Stimulated activated CD8-positive, alpha-beta memory T cell treated with anti-CD3 and anti-CD28 coated beads, Interleukin-7, amount 100 ng/mL, for 24 hours (primary cell): ENCODE measurements at places on chromosomes 2 and 18.

GRCh38 chr2:127674241-127675209 is 805 bp downstream of the LIMS2 start:
- DNase-seq, result no peak

DNA sequence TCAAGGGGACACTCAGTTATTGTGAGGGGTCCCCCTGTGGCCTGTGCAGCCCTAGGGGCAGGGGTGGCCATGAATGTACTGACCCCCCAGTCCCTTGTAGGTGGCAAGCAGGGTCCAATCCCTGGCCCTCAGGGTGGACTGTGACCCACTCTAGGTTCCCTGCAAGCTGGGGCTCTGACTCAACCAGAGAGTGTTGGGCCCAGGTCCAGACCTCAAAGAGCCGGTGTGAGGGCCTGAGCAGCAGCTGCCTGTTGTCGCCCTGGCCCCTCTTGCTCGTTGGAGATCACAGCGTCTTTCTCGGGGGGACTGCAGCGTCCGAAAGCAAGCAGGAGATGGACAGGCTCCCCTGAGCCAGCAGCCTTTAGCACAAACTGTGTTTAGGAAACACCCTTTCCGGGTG is 66.8 kb upstream of the ATG16L1 start:
- DNase-seq, result no peak

- no peak for DNase-seq
Measured at GRCh38 chr18:27899893-27900292, 277.0 kb downstream of the CDH2 start.

DNA sequence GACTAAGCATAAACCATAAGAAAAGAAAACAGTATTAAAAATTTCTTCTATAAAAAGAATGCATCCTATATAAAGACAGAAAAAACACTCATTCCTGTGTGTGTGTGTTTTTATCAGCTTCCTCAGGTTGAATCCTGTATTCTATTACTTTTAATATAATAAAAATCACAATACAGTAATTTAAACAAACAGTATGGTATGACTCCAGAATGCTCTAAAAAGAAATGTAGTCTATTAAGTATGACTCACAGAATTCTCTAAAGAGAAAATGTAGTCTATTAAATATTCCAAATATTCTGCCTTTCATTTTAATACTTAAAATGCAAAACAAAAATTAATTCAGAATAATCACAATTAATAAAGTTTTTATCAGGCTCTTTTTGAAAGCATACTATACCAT is 19.8 kb downstream of the CCDC88A start:
- DNase-seq, result no peak

DNA sequence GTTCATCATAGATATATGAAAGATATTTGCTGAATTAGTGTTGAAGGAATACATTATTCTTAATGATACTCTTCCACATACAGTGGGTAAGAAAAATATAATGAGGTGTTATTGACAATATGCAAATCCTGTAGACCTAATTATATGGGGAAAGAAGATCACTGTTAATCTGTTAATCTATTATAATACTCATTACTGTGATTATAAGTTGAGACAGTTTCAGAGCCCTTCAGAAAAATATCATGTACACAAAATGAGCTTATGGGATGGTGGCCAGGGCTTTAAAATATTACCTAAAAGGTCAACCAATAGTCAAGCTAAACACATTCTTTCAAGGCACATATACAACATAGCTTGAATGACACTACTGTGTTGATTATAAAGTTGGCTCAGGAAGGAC is 163.5 kb downstream of the NOL4 start:
- no peak for DNase-seq

DNA sequence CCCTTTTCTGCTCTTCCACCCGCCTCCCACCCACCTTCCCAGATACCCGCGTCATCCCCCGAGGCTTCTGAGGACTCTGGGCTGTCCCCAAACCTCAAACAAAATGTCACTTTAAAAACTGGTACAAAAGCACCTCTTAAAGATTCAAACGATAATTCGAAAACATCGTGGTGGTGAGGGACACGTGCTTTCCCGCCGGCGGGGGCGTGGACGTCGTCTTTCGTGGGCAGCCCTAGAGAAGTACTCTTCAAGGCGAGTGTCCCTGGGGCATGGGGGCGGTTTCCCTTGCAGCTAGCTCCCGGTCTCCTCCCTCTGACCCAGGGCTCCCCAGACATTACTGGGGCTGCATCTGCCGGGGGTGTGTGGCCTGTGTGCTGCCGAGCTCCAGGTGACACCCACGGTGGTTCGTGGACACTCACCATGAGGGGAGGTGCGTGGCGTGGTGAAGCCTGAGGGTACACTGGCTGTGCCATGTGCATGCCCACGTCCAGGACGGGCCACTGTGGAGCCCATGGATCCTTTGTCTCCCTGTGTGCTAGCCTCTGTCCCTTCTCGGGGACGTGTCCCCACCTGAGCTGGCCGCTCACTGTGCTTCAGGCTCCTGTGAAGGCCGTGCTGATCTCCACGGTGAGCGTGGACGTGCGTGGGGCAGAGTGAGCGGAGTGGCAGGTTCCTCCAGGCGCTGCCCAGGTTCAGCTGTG is 117.8 kb downstream of the NFATC1 start:
- no peak for DNase-seq

- no peak for DNase-seq
Measured at GRCh38 chr18:24108641-24109040, 30.2 kb upstream of the CABYR start.

GRCh38 chr2:48527226-48527885 is 2.6 kb upstream of the STON1 start:
- no peak for DNase-seq
